Calu3 (cell line): ENCODE measurements at places on chromosomes 6 and 20.

GRCh38 chr6:148851683-148852556, 105.1 kb downstream of the UST start:
- no peak for DNase-seq

DNA sequence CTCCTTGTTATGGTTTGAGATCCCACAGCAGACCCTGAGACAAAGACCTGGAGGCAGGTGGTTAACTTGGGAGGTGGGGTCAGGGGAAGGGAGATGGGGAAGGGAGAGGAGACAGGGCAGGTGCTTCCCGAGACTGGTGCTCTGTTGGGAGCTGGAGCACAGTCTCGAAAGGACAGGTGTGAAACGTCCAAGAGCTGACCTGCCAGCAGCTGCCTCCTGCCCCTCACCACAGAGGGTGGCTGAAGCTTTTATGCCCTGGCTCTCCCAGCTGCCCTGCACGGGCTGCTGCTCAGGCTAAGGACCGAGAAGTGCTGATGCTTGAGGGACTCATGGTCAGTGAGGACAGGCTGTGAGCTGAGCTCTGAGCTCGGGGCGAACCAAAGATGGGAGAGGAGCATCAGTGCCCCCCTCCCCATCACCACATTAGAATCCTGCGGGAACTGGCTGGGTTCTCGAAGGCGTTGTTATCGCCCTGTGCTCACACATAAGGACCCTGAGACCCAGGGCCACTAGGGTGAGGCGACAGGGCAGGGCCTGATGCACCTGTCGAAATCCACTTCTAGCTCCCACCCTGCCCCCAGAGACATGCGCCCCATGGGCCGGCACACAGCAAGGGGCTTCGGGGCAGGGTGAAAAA, 25.3 kb upstream of the CD93 start:
- no peak for DNase-seq

DNA sequence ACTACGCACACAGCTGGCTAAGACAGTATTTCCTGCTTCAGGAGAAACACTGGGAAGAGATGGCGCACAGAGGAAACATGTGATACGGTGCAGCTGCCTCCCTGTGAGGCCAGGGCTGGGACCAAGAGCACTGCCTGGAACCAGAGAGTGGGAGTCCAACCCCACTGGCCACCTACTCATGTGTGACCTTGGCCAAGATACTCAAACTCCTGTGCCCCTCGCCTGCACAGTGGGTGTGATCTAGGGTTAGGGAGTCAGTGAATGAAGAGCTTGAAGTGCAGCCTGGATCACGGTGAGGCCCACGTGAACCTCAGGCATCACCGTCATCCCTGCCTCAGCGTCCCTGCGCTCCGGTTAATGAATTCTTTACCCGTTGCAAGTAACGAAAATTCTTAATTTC, 41.7 kb upstream of the MPC1 start:
- DNase-seq = no peak

GRCh38 chr6:151103266-151103665, 136.5 kb upstream of the AKAP12 start:
- no peak for DNase-seq

DNA sequence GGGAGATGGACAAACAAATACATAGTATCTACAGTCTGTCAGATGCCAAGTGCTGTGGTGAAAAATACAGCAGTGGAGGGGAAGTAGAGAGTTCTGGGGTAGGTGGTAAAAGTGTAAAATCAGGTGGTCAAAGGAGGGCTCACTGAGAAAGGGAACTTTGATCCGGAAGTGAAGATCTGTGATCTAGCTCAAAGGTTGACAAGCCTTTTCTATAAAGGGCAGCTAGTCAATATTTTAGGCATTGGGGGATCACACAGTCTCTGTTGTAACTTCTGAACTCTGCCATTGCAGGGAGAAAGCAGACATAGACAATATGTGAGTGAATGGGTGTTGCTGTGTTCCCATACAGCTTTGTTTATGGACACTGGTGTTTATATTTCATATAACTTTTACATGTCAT, 38.6 kb downstream of the SH3BGRL2 start:
- no peak for DNase-seq

GRCh38 chr6:41581381-41581991, 35.3 kb downstream of the FOXP4 start:
- DNase-seq = no peak

- DNase-seq = no peak
Observed at GRCh38 chr20:63180569-63181185, 35.3 kb downstream of the YTHDF1 start.

DNA sequence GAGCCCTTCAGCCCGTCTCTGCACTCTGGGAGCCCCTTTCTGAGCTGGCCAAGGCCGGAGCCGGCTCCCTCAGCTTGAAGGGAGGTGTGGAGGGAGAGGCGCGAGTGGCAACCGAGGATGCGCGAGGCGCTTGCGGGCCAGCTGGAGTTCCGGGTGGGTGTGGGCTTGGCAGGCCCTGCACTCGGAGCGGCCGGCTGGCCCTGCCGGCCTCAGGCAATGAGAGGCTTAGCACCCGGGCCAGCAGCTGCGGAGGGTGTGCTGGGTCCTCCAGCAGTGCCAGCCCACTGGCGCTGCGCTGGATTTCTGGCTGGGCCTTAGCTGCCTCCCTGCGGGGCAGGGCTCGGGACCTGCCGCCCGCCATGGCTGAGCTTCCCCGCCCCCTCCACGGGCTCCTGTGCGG, 49.8 kb downstream of the GMPR start:
- DNase-seq = no peak

GRCh38 chr6:107638493-107638892, 148.6 kb downstream of the SOBP start:
- DNase-seq = no peak

DNA sequence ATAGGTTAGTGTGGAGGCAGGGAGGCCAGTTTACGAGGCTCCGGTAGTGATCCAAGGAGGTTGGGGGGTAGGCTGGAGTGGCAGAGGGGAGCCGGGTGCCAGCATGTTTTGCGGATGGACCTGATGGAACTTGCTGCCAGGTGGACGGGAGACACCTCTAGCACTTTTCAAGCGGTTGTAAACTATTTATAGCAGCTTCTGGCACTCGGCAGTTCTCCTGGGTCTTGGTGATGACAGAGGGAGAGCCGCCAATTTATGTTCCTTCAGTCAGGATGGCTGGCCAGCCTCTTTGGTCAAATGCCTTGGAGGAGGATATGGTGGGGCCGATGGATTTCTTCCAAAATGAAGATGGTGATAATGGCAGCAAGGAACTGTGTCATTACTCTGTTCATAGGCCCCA, 28.8 kb downstream of the TFAP2C start:
- DNase-seq = no peak

GRCh38 chr6:143333749-143334520, 116.6 kb downstream of the ADAT2 start:
- DNase-seq = no peak

- no peak for DNase-seq
Observed at GRCh38 chr6:122654012-122654411, 43.8 kb downstream of the PKIB start.

DNA sequence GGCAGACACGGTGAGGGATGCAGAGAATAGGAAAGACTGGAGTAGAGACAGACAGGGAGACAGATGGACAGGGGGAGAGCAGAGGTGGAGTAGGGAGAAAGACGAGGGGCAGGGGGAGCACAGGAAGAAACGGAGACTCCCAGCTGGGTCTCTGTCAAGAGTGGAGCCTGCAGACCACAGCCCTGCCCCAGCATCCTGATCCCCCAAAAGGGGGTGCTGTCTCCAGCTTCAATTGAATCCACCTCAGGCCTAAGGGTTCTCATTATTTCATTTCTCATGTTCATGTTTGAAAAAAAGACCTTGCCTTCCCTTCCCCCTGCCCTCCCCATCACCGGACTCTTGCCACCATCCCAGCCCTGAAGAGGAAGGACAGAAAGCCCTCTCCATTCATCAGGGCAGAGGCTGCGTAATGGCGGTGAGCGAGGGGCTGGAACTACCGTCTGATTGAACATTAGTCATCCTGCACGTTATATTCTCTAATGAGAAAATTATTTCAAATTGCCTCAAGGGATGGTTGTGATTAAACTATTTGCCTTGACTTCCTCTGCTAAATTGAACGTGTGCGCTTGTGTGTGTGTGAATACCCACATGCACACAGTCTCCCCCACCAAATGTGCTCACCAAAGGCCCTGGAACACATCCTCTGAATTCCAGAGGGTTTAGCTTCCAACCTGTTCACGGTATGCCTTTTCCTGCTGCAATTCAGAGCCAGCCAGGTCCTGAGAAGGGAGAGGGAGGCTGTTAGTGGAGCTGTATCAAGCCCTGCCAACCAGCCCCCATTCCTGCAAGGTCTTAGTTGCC, 98.3 kb downstream of the CDC5L start:
- no peak for DNase-seq

- DNase-seq = no peak
Observed at GRCh38 chr6:105174512-105174911, 5.3 kb downstream of the POPDC3 start.

GRCh38 chr20:2230726-2231488, 64.9 kb upstream of the TGM3 start:
- DNase-seq = no peak

DNA sequence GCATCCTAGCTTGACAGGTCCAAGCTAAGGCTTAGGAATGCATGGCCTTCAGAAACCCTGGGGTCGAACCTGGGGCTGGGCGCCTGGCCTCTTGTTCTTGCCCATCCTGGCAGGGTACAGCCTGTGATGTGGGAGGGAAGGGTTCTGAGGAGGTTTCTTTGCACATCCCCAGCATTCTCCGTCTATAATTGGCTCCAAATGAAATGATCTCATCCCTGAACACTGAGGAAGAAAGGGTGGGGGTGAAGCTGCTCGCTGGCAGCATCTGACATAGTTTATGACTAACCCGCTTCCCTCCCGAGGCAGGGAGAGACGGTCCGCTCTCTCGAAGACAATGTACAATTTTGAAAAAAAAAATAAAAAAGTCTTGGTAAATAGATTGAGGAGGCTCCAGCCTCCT, 67.1 kb upstream of the ZNFX1 start:
- peak; percentile 72 for DNase-seq

DNA sequence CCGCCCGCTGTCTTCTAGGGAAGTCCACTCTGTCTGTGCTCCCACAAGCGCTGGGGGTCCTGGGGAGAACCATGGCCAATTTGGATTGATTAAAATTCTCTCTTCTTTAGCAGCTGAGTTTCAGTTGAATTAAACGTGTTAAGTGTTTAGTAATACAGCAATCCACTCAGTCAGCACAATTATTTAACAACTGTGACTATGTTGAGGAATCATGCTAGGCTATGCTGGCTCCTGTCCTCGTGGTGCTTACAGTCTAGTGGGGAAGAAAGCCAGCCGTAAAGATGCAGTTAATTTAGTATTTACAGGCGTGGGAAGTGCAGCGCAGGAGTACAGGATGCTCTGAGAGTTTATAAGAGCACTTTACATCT, 88.9 kb upstream of the FOXP4 start:
- DNase-seq = no peak

- DNase-seq = no peak
Observed at GRCh38 chr6:15520626-15521203, 142.1 kb downstream of the DTNBP1 start.

DNA sequence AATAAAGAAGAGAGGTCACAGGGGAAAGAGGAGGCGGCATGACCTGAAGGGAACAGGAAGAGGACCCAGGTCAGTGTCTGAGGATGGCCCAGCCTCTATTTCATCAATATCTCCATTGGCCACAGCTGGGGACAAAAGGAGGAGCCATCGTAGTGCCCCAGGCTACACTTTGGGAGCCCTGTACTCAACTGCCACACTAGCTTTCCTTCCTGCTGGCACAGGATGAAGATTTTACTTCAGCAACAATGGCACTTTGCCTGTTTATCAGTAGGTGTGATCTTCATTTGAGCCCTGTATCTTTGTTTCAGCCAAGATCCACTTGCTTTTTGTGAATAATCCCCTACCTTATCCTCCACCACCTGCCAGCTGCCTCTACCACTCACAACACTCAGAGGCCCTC, 35.4 kb upstream of the RCAN2 start:
- no peak for DNase-seq

DNA sequence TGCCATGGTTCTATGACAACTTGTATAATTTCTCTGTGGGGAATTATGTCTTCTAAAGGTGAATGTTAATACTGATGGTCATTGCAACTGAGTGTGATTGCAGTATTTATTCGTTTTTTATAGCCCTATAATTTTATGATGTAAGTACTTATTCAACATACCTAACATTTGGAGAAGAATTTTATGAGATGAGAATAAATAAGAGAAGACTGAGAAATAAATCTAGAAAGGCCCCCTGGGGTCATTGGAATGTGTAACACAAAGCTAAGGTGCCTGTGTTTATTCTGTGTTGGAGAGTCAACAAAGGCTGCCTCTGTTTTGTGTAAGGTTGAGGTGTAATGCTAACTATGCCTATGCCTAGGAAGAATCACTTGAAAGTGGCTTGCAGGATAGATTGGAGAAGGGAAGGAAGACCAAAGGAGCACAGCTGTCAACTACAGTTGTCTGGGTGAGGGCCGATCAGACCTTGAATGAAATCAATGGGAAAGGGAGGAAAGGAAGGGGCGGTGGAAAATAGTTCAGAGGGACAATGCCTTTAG, 1076.7 kb downstream of the KIF16B start:
- no peak for DNase-seq

DNA sequence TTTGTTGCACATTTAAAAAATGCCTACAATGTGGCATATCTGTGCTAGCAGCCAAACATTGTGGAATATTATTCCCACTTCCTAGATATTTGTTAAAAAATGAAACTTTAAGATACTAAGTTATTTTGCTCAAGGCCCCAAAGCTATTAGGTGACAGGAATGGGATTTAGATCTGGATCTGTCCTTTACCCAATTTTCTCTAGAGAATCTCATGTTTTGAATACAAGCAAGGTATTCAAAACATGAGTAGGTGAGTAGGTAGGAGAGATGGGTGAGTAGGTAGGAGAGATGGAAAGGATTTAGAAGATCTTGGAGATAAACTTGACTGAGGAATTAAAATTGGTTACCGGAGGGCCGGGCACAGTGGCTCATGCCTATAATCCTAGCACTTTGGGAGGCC, 61.2 kb upstream of the AKIRIN2 start:
- DNase-seq = no peak

DNA sequence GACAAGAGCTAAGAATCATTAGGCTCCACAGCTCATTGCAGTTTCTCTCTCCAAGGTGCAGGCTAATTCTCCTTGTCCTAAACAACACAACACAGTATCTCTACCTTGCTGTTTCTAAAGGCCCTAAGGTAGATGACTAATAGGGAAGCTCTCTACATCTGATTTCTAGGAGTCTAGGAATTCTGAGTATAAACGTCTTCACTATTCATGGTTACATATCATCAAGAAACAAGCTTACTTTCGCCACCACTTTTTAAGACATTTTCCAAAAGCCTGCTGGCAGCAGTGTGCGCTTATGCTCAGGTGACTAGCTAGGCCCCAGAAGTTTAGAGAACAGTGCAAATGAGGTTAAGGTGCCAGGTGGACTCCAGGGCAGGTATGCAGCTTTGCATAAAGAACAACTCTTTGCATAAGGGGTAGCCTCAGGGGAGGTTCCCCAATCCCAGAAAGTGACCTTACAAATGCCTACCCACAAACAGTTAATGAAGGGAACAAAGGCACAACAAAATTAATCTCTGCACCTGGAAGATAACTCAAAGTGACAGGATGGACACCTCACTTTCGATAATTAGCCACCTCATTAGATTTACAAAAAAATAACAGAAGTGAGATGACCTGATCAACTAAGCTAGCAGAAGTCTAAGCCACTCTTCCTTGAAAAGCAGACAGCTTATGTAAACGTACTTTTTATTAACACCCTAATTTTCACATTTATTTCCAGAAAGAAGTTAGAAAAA, 20.1 kb downstream of the B4GALT5 start:
- DNase-seq = no peak
